ENCODE measurements at places on chromosomes 16 and 17. TPM values are rescaled to one million over a fixed set of nuclear protein-coding genes. Genes with fewer than 3 reads are reported as not detected.
A peak's percentile ranks its signal among the peaks of the same experiment; 100 is the strongest.

GRCh38 chr16:16143038-16143763 lies 80.1 kb downstream of the ABCC6 start:
- DNase-seq = no peak

GRCh38 chr16:84281074-84281473 lies 13.6 kb upstream of the WFDC1 start:
- DNase-seq = no peak

PRR35 gene
- not detected for total RNA-seq

- DNase-seq = no peak
These were observed 126.2 kb downstream of the PRKCB start for GRCh38 chr16:23962001-23962400.

- DNase-seq = no peak
These were observed 10.8 kb upstream of the SPPL2C start for GRCh38 chr17:45833920-45834319.

DNA sequence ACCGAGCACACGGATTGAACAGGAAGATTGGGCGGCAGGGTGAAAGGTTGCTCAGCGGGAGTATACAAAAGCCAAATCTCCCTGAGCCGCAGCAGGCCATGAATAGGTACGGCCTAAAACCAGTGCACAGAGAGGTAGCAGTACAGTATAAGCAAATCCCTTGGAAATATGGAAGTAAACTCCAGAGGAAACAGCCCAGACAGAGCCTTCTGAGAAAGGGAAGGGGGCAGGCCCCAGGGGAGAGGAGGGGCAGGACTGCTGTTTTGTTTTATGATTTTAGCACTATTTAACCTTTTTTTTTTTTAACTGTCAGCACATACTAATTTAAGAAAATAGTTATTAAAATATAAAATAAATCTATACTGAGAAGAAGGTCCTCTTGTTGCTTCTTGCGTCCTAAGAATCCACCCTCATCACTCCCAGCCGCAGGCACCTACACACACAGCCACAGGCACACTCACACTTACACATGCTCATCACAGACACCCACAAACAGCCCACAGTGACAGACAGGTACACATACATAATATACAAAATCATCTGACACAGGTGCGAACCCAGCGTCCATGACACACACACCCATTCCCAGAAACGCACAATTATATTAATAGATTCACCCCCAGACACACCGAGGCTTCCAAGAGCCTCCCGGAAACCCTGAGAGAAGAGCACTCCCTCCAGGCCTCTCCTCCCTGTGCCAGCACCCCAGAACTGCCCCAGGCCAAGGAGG lies 12.8 kb downstream of the PLXDC1 start:
- no peak for DNase-seq

DNA sequence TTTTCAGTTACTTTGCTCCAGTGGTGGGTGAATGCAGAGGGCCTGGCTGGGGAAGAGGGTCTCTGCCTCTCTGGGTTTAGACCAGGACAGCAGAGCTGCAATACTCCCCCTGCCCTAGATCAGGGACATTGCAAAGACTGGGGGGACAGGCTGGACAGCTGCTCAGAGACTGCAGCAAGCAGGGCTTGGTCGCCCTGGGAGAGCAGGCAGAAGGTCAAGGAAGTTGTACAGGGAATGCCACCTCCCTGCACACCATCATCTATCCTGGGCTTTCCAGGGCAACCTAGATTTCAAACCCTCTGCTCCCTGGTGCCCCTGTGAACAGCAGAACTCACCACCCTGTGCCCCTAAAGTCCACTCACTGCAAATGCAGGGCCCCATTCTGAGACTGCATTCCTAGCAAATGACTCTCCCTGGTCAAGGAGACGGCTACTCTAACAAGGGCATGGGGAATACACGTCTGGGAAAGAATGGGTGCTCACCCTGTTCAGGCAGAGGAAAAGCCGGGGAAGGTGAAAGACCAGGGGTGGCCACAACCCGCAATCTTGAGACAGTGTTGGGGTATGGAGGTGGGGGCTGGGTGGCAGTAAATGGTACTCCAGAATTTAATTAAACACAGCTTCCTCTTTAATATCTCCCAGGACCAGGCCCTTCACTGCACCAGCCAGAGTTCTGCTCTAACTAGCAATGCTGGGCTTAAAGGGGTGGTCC lies 1.0 kb downstream of the KIFC3 start:
- DNase-seq = peak; percentile 26

GRCh38 chr16:70568601-70569237 lies 45.1 kb downstream of the SF3B3 start:
- no peak for DNase-seq

GRCh38 chr17:70517816-70518215 lies 348.5 kb downstream of the KCNJ2 start:
- DNase-seq = no peak

DNA sequence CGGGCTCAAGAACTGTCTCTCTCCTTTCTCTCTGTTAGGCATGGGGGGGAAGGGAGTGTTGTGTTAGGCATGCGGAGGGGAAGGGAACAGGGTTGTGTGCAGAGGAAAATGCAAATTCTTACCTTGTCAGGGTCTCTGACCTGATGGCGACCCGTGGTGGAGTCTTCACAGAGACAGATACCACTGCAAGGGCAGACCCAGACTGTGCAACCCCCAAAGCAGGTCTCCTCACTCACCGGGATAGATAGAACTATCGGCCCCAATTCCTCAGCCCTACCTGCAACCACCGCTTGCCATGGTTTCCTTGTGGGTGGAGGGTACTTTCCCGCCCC lies 9.6 kb upstream of the MPP2 start:
- no peak for DNase-seq

- no peak for DNase-seq
These were observed 107.2 kb downstream of the TOX3 start for GRCh38 chr16:52439750-52440149.

DNA sequence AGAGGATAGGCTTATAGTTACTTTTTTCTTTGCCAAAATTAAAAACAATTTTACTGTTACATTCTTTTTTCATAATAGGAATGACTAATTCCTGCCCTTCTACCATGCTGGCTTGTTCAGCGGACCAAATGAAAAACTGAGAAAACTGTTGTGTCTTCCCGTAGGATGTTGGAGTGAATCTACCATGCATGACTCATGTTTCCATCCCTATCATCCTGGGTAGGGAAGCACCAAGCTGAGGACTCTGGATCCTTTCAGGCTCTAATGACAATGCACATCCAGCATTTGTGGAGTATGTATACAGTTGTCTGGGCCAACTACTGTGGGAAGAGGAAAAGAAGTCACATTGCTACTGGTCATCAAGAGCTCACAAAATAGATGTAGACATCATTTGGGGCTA lies 41.1 kb upstream of the DHX8 start:
- DNase-seq = no peak

DNA sequence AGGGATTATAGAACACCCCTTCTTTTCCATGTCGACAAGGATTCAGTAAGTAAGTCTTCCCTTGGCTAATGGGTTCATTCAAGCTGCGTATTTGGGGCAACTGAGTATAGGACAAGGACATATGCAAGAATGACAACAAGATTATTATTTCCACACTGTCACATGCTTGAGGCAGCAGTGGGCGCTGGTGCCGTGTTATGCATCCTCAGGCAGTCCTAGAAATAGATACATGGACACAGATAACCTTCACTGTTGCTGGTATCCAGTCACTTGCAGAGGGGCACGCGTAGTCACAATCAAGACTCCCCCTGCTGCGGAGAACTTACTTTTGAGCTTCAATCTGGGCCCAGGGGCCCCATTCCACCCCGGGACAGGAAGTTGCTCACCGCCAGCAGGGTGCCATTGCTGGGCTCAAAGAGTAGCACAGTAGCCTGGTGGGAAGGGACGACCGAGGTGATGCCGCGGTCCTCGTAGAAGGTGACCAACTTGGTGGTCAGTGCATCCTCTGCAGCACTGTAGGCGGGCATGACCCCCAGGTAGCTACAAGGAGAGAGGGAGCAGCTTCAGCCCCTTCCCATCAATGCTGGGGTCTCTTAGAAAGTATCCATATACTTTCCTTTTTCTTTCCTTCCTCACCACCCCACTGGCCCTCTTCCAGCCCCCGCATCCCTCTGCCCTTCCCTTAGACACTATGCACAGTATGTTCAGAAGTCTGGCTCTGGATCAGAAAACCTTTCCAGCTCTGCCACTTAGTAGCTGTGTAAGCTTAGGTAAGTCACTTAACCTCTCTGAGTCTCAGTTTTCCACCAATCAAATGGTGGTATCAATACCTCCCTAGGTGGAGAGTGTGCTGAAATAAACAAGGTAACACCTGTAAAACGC lies 804 bp downstream of the CRYM start:
- no peak for DNase-seq

GRCh38 chr16:76932541-76933211 lies 258.3 kb upstream of the MON1B start:
- no peak for DNase-seq

GRCh38 chr16:58960484-58960883 lies 226.4 kb upstream of the GOT2 start:
- DNase-seq = no peak
